ENCODE measurements at places on chromosomes 7 and 10. TPM values are rescaled to one million over a fixed set of nuclear protein-coding genes. Genes with fewer than 3 reads are reported as not detected.

The VSTM2A gene
- total RNA-seq = not detected

DNA sequence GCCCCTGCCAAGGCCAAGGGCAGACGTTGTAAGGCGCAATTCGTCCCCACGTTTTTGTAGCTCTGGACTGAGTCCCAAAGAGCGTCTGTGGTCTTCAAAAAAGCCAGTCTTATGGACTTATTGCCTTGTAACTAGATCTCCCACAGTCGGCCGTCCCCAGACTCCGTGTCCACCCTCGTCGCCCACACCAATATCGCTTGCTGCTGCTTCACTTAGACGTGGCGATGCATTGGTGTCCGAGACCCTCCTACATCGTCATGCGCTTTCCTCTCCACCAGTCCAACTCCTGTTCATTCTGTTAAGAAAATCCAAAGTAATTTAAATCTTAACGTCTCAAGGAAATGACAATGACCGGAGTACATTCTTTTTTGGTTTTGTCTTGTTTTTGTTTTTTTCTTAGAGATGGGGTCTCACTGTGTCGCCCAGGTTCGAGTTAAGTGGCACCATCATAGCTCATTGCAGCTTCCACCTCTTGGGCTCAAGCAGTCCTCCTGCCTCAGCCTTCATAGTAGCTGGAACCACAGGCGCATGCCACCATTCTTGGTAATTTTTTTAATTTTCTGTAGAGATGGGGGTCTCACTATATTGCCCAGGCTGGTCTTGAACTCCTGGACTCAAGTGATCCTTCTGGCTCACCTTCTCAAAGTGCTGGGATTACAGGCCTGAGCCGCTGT is 851 bp downstream of the KIFBP start:
- DNase-seq = no peak

DNA sequence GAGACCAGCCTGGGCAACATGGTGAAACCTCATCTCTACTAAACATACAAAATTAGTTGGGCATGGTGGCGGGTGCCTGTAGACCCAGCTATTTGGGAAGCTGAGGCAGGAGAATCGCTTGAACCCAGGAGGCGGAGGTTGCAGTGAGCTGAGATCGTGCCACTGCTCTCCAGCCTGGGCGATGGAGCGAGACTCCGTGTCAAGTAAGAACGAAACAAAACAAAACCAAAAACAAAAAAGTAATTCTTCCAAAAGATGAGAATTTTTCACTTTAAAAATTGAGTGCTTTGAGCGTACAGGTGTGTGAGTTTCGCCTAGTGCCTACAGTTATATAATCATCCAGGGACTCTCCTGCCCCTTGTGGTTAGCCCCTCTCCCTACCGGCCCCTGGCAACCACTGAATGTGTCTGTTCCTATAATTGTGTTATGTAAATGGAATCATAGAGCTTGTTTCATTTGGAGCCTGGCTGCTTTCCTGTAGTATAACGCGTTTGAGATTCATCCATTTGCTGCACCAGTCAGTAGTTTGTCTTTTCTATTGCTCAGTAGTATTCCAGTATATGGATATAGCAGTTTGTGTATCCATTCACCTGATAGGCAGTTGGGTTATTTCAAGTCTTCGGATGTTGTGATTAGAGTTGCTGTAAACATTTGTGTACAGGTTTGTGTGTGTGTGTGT is 80.0 kb downstream of the RBM33 start:
- no peak for DNase-seq

DNA sequence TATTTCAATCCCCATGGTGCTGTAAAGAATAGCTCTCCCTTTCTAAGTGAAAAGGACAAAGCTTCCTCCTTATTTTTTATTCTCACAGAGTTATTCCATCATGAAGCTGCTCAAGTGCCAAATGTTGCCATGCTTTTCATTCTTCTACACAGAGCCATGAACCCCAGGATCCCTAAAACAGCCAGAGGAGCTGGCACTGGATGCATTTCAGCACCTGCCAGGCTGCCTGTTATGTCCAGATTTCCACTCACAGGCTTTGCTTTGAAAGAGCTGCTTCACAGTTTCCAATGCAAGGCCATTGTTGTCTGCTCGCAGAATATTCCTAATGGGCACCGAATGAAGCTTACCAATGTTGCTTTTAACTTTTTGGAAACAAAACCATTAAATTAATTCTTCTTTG is 256.2 kb upstream of the NPSR1 start:
- no peak for DNase-seq

GRCh38 chr7:129649128-129649690 is 37.7 kb downstream of the NRF1 start:
- DNase-seq = no peak

DNA sequence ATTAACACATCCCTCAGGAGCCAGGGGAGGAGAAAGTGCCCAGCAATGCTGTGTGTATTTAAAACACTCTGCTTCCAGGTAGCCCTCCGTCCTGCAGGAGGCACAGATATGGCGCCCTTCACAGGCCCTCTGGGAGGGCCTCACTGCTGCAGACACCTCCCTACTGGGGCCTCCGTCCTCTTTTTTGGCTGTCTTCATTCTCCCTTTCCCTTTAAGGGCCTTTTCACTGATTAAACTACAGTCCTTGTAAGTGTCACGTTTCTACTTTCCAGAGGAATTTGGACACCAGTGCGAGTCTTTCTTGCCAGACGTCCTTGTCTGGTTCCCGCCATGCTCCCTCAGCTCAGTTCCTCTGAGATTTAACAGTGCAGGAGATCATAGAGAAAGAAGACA is 39.7 kb upstream of the MKRN1 start:
- DNase-seq = no peak

DNA sequence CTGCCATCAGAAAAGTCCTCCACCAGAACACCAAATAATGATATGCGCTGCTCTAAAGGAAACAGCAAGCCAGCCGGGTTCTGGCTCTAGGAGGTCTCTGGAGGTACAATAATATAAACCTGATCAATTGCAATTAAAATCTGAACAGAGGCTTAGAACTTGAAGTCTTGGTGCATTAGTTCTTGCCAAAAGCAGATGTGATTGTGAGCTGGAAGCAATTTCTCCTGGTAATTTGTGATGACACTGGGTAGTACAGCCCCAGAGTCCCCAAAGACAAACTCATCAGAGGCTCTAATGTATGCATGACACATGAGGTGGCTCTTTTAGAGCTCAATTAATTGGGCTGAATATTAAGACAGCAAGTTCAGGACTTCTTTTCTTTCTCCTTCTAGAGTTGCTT is 3.3 kb downstream of the ETV1 start:
- no peak for DNase-seq

DNA sequence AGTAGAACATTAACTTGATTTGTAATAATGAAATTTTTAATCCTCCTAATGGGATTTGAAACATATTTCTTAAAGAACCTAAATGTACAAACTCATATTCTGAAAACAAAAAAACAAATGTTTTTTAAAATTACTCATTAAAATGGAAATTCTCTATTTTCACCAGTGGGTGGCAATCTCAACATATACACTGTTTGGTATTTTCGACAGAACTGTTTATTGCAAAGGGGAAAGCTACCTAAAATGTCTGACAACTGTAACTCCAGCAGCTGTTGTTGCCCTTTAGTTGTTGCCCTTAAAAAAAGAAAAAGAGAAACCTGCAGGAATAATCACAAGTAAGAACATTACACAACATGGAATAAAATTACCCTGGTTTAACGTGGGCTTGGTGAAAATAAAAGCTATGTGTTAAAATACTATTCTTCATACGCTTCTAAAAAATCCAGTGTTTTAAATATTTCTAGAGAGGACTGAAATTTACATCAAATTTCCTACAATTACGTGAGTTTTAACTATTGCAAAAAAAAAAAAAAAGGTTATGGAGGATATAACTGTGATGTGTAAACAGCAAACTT is 54.5 kb downstream of the COL1A2 start:
- no peak for DNase-seq

The SEM1 gene
- 13.7 TPM for total RNA-seq

- no peak for DNase-seq
These were observed 123.4 kb upstream of the TARP start for GRCh38 chr7:38396852-38397251.

The DNAH11 gene
- total RNA-seq = 5.5 TPM

The IFRD1 gene
- 34.7 TPM for total RNA-seq

- DNase-seq = no peak
These were observed 57.1 kb downstream of the TACR2 start for GRCh38 chr10:69359594-69359993.

- DNase-seq = peak; percentile 22
These were observed 81.3 kb upstream of the RET start for GRCh38 chr10:42995537-42995936.

DNA sequence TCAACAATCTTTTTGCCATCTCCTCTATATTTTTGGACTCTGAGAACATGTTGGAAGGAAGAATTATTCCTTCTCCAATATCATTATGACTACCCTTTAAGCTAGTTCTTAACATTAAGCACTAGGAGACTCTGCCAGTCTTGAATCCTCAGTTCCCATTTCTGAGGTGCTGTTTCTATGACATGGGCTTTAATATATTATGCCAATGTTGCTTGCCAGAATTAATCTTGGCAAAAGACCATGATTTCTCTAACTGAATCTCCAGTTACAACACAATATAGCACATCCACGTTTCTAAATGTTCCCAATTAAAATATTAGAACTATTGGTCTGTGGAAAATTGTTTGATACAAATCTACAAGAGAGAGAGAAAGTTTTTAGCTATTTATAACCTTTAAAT is 250.0 kb downstream of the HGF start:
- DNase-seq = no peak

The TMEM209 gene
- 10.9 TPM for total RNA-seq

DNA sequence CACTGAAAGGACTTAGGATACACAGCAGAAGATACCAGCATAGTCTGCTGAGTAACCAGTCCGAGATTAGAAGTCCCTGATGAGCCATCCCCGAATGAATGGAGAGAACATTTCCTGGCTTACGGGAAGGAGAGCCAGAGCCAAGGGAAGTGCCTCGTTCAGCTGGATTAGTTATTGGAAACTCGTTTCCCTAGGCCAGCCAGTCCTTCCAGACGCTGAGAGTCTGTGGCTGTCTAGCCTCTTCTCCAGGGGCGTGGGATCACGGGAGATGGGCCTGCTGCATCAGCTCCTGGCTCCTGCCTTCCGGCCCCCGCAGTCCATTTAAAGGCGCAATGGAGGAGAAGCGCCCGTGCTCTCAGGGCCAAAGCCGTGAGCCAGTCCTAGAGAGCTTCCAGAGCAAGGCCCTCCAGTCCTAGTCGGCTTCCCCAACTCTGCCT is 712.8 kb downstream of the PARD3 start:
- no peak for DNase-seq

DNA sequence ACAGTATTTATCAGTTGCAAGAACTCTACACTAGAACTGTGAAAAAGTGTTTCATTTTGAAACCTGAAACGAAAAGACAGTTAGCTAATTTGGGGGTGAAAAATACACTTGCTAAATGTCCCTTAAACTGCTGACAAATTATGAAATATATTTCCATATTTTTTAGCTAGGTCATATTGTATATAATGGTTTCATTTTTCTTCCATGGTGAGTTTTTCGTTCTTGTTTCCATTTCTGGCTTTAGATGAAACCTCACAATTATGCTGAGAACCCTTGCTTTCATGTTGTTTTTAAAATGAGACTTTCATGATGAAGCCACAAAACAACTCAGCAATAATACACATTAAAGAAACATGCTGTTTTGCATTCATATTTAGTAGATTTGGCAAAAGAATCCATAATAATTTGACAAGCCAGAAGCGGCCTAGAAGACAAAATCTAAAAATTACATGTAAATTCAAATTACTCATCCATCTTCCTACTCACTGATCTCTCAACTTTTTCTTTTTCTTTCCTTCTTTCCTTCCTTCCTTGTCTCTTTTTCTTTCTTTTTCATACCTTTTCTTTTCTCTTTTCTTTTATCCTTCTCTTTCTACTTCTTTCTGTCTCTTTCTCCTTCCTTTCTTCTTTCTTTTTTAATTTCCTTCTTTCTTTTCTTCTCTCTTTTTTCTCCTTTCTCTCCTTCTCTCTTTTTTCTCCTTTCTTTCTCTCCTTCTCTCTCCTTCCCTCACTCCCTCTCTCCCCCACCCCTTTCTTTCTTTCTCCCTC is 46.5 kb upstream of the ITGB8 start:
- no peak for DNase-seq

GRCh38 chr10:19713800-19714525 is 102.3 kb upstream of the PLXDC2 start:
- no peak for DNase-seq

The LIPJ gene
- 0.06 TPM for total RNA-seq

The MKX gene
- total RNA-seq = 2.0 TPM

The FERD3L gene
- total RNA-seq = not detected

DNA sequence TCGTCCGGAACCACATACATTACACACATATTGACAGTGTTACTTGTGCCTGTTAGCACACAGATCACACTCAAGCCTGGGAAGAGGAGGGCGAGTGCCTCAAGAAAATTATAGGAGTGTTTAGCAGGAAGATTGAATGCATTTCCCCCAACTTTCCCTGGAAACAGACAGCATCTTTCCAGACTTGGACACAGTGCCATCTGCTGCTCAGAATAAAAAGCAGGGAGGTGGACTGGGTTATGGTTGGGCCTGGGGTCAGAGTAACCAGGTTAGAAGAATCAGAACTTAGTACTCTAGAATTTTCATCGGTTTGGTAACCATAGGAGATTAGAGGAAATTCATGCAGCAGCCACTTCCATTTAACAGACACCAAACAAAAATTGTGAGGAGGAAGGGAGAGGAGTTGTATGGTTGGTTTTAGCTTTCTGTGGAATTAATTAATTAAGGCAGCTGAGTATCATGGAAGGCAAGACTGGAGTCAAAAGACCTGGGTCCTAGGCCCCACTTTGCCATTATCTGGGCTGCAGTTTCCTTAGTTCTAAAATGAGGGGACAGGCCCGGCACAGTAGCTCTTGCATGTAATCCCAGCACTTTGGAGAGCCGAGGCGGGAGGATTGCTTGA is 43.4 kb upstream of the OPTN start:
- DNase-seq = no peak

GRCh38 chr7:29421010-29421956 is 142.4 kb upstream of the PRR15 start:
- no peak for DNase-seq

GRCh38 chr10:21099291-21100062 is 202.4 kb upstream of the NEBL start:
- DNase-seq = no peak

DNA sequence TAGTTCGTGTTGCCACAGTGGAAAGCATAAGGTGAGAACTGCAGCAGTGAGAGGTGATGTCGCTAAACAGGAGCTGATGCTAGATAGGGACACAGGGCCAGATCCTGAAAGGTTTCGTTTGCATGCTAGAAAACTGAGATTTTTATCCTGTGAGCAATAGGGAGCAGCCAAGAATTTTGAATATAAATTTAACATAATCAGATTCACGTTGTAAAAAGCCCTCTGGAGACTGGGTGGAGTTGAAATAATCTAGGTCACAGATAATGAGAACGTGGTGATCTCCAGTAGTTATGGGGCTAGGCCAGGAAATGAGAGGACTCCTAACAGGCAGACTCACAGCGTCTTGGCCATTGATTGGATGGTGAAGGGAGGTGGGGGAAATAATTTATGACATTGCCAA is 92.1 kb upstream of the IMMP2L start:
- DNase-seq = no peak

DNA sequence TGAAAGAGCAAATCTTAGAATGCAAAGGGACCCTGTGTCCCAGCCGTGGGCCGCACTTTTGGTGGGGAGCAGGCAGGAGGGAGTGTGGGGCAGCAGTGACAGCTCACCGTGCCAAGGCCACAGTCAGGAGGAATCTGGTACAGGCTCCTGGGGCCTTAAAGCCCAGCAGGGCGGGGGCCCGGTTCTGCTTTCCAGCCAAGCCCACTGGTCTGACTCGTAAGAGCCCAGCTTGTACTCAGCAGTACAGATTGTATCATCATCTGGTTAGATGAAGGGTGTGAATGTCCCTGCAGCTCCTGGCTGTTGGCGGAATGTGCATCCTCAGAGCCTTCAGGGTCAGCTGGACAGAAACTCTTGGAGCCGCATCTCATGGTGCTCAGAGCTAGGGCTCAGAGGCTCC is 30.5 kb upstream of the TRIM8 start:
- no peak for DNase-seq
